ENCODE measurements at places on chromosomes 6 and 20.

GRCh38 chr6:161882196-161882765, 608.4 kb upstream of the AGPAT4 start:
- DNase-seq: no peak

DNA sequence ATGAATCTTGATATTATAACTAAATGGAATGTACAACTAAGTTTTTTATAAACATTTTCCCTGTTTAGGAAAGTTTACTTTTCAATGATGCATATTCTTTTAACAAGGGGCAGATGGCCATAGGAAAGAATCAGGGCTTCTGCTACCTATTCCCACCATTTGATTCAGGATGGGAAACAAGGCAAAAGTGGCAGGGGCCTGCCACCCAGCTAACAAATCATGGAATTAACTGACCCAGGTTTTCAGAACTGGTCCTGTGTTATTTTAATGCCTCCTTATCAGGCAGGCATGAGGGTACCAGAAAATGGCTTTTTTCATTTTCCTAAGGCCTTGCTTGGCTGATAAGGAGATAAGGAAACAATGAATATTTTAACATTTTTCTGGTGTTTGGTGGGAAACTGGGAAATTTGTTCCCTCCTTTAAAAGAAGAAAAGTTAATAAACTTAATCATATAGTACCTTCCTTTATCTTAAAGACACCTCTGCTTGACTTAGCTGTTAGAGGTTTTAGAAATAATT, 6.7 kb downstream of the POU3F2 start:
- no peak for DNase-seq

- DNase-seq: no peak
Measured at GRCh38 chr6:43171707-43172103, 636 bp downstream of the SRF start.

DNA sequence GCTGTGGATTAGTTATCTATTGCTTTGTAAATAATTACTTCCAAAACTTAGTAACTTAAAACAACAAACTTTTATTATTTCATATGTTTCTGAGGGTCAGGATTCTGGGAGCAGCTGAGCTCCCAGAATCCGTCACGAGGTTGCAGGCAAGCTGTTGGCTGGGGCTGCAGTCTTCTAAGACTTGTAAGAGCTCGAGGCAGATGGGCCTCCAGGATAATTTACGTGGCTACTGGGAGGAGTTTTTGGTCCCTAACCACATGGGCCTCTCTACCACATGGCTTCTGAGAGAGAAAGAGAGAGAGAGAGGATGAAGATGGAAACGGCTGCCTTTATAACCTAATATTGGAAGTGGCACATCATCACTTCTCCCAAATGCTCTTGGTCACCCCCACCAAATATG, 64.9 kb upstream of the SULF2 start:
- no peak for DNase-seq

DNA sequence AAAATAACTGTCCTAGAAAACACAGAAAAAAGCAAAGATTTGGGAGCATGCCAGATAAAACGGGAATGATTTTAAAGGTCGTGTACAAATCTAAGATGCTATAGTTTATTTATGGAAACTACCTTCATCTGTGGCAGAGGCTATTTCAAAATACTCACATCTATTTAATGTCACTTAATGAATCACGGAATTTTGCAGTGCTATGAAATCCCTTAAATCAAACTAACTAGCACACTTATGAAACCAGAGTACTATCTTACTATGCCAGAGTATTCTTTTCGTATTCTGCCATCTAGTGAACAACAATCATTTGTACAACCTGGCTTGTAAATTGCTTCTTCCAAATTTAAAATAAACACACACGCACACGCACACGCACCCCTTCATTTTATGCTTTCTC, 77.9 kb upstream of the BMP5 start:
- no peak for DNase-seq

DNA sequence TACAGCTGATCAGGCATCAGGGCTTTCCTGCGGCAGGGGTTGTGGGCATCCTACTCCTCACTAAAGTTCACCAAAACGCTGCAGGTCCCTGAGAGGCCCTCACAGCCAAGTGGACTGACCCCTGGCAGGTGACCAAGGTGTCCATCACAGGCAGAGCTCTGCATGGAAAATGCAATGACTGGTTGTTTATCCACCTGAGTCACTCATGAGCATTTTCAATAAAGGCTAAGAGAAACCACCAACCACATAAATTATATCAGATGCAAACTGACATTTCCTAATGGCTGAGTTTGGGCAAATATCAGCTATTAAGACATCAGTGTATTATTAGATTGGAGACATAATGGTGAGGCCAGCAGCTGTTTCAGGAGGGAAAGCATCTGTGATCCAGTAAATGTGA, 152.7 kb upstream of the SYNDIG1 start:
- no peak for DNase-seq

GRCh38 chr6:145044641-145045246, 690.6 kb downstream of the EPM2A start:
- DNase-seq: no peak

GRCh38 chr6:128240024-128240428, 280.4 kb downstream of the PTPRK start:
- DNase-seq: no peak

DNA sequence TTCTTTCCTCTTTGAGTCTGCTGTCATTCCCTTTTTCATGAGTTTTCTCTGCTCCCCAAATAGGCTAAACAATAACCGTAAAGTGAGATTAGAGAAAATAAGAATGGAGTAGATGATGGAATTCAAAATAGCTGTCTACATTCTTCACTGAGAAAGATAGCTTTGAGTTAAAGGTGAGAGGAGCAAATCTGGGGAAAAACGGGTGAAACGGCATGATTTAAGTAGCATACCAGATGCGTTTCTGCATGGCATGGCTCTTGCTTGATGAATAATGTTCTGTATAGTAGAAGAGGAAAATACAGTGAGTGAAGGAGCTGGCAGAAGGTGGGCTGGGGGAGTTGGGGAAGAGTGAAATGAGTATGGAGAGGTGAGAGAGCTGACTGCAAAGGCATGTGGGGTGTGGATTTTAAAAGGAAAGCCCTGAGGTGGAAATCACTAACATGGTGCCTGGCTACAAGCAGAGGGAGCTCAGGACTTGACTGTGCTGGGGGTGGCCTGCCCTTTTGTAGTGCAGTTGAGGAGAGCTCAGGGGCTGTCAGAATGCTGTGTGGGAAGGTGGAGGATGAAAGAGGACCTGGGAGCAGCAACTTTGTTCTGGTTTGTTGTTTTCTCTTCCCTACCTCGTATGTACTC, 8.8 kb downstream of the BICRAL start:
- DNase-seq: no peak

- no peak for DNase-seq
Measured at GRCh38 chr20:56860413-56860812, 231.3 kb downstream of the TFAP2C start.

GRCh38 chr20:8365634-8366033, 233.6 kb downstream of the PLCB1 start:
- DNase-seq: no peak

DNA sequence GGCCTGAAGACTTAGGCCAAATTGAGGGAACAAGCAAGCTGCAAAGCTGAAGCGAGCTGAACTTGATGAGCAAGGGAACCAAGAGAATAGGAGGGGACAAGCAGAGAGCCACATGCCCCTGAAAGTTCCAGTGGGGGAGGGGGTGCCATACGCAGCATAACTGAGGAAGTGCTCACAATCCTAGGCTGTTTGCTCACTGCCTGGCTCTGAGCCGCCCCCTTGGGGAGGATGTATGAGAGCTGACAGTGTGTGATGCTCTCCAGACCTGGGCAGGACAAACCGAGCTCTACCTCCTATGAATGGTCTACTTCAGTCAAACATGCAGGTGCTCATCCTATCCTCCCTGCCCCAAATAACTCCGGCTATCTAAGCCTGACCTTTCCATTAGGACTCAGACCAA, 52.1 kb downstream of the FAXC start:
- DNase-seq: no peak

DNA sequence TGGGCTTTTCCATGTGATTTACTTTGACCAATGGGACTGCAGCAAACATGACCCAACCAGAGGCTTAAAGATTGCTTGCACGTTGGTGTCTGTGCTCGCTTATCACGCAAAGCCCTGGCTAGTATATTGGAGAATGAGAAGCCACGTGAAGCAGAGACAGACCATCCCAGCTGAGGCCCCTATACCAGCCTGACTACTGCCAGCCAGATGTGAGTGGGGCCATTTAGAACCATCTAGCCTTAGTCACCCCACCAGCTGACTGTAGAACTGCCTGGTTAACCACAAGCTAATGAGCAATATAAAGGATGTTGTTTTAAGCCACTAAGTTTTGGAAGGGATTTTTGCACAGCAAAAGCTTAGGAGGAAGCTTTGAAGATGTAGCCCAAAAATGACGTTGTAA, 74.5 kb downstream of the MACROD2 start:
- DNase-seq: no peak

GRCh38 chr6:43192911-43193310, 10.9 kb downstream of the CUL9 start:
- DNase-seq: no peak

DNA sequence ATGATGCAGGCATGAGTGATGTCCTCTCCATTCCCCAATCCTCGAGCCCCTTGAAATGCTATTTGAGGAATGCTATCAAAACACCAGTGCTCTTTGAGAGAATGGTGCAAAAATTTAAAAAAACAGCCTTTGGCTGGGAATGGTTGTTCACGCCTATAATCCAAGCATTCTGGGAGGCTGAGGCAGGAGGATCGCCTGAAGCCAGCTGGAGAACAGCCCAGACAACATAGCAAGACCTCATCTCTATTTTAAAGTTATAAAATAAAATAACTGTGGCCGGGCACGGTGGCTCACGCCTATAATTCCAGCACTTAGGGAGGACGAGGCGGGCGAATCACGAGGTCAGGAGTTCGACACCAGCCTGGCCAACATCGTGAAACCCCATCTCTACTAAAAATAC, 4.2 kb upstream of the VARS1 start:
- no peak for DNase-seq

DNA sequence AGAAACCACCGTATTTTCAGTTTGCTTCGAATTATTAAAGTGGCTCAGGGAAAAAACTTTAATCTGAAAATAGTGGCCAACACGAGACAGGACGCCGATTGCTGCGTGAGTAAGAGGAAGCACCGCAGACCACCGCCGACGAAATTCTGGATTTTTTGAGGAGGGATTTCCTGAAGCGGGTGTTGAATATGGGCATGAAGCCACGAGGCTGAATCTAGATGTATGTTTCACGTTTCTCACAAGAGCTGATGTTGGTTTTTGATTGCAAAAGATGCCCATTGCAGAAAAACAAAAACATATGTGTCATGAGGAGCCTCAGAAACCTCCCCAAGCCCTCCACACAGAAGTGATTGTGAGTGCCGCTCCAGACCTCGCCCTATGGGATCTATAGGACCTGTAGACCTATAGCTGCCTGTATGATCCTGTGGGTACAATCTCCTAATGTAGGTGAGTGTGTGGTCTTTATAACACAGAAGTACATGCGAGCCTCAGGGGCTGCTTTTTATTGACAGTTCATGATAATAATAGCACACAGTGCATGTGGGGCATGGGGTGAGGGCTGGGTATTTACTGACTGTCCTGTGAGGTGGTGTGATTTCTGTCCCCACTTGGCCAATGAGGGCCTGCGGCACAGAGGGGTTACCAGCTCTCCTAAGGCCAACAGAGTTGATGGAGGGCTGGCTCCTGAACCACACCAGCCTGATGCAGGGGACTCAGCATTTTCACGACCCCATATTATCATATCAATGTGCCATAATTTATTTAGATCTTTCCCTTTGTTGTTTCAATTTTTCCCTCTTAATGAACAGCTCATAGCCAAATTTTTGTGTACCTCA, 243.9 kb downstream of the DLL1 start:
- no peak for DNase-seq

GRCh38 chr6:33118525-33119123, 42.8 kb downstream of the HLA-DPB1 start:
- no peak for DNase-seq

- DNase-seq: no peak
Measured at GRCh38 chr20:35653893-35654292, 10.8 kb downstream of the CPNE1 start.

- DNase-seq: no peak
Measured at GRCh38 chr6:51526049-51526448, 561.4 kb downstream of the PKHD1 start.

- DNase-seq: no peak
Measured at GRCh38 chr20:63846128-63846771, 15.0 kb upstream of the ABHD16B start.

- no peak for DNase-seq
Measured at GRCh38 chr20:50810842-50811241, 16.0 kb downstream of the BCAS4 start.

- no peak for DNase-seq
Measured at GRCh38 chr6:11426571-11426970, 111.0 kb upstream of the TMEM170B start.

GRCh38 chr6:41367700-41368099, 32.3 kb downstream of the NCR2 start:
- DNase-seq: no peak

GRCh38 chr6:22766979-22767378, 197.6 kb downstream of the HDGFL1 start:
- no peak for DNase-seq

DNA sequence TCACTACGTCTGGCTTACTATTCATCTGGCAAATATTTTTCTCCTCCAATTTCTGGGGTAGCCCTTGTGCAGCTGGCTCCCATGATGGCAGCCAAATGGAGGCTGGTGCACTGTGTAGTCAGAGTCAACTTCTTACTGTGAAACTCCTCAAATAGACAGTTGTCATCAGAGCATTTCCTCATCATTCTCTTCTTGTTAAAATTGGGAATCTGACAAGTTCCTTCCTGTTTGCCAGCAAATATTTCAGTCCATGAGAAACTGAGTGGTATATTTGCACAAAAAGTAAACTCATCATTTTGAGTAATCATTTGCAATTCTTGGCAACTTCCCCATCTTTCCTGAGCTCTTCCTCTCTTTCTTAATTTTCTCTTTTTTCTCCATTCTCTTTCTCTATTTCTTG, 394.9 kb upstream of the RGS17 start:
- no peak for DNase-seq

DNA sequence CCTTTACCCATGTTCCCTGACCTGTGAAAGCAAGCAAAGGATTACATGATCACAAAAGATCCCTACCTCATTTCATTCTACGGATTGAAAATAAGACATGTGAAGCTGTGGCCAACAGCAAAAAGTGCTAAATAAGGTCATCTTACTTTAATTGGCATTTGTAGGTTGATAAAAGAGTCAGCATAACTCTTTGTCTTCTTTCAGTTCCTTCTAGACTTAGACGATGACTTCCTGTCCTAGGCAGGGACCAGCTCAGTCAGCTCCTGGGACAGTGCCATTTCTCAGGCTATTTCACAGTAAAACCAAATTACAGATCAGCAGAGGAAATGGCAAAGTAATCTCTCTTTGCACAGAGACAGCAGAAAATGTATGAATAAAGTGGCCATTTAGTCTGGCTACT, 480.7 kb downstream of the RFPL4B start:
- DNase-seq: no peak

GRCh38 chr20:12016291-12016690, 98.6 kb downstream of the BTBD3 start:
- DNase-seq: no peak

DNA sequence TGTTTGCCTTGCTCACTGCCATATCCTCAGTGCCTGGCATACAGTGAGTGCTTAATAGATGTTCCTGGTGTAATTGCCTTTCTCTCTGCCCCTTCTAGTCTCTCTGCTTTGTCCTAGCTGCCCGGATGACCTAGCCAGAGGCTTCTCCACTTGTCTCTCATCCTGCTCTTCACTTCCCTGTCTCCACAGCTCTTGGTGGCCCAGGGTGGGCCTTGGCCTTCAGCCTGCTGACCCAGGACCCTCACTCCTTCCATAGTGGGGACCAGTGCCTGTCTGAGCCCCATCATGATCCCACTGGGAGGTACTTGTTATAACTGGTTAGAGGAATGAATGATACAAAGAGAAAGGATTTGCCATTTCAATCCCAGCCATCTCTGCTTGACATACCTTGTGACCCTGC, 49.2 kb upstream of the BLCAP start:
- DNase-seq: no peak

Measured in activated CD8-positive, alpha-beta memory T cell treated with anti-CD3 and anti-CD28 coated beads for 4 hours (primary cell).